PC-9 (cell line): ENCODE measurements at places on chromosomes 3 and 15. TPM values are rescaled to one million over a fixed set of nuclear protein-coding genes. Genes with fewer than 3 reads are reported as not detected.

DNA sequence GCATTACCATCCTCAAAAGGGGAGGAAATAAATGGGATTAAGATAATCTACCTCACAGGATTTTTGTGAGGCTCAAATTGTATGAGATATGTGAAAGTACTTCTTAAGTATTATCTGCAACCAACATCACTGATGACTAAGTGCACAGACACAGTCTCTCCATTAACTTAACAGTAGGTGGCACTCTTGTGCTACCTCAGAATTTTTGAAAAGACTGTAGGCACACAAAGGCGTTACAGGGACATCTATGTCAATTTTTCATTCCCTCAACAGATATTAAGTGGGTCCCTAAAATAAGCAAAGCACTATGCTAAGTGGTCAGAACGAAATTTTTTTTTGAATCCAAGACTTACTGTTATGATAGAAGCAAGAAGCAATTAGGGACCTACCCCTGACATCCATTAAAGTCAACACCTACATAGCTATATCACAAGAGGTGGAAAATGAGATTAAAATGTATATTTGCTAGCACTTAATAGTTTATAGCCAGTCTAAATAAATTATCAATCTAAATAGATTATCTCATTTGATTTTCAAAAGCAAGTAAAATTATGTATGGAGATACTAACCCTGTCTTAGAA lies 52.9 kb downstream of the RYK start:
- DNase-seq: peak; percentile 51
- no peaks in the 10 kb centered on the region for H3K27me3 ChIP-seq
- H3K4me3 ChIP-seq: no peak overlapping the region
- no peak overlapping the region for H3K27ac ChIP-seq
- H3K4me1 ChIP-seq: peaks cover 22% of the 10 kb centered on the region
- 0 out of 2 replicates have a peak, but pooled peaks cover 30% of the 10 kb centered on the region for H3K36me3 ChIP-seq

DNA sequence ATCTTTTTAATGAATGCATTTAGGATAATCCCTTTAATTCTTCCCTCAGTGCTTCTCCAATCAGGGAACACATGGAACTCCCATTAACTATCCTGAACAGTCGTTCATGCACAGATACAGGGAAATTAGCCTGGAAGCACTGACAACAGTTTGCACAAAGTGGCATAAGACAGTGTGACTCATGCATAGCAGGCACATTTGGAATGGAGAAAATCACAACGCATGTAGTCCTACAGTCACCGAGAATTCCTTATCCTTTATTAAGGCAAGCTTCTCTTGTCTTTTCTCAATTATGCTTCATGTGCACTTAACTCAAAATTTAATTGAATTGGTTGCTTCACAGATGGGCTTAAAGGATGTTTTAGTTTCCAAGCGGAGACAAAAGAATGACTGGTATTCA lies 155.0 kb upstream of the CRBN start:
- H3K36me3 ChIP-seq: no peaks in the 10 kb centered on the region
- H3K4me1 ChIP-seq: no peaks in the 10 kb centered on the region
- no peak for DNase-seq
- no peaks in the 10 kb centered on the region for H3K27me3 ChIP-seq
- no peak overlapping the region for H3K4me3 ChIP-seq
- no peak overlapping the region for H3K27ac ChIP-seq

C2CD4A gene
- total RNA-seq: 0.09 TPM in 1 of 2 replicates, not detected in the other

CD200 gene
- total RNA-seq: 1.9 and 4.0 TPM in 2 replicates
